ENCODE measurements at places on chromosomes 4 and X.

DNA sequence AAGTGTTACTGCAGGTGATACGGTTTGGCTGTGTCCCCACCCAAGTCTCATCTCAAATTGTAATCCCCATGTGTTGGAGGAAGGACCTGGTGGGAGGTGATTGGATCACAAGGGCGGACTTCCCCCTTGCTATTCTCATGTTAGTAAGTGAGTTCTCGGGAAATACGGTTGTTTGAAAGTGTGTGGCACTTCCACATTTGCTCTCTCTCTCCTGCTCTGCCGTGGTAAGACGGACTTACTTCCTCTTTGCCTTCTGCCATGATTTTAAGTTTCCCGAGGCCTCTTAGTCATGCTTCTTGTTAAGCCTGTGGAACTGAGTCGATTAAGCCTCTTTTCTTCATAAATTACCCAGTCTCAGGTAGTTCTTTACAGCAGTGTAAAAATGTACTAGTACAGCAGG lies 65.2 kb upstream of the SLC7A11 start:
- no peak for DNase-seq

GRCh38 chr4:30801876-30802275 lies 81.7 kb downstream of the PCDH7 start:
- no peak for DNase-seq

DNA sequence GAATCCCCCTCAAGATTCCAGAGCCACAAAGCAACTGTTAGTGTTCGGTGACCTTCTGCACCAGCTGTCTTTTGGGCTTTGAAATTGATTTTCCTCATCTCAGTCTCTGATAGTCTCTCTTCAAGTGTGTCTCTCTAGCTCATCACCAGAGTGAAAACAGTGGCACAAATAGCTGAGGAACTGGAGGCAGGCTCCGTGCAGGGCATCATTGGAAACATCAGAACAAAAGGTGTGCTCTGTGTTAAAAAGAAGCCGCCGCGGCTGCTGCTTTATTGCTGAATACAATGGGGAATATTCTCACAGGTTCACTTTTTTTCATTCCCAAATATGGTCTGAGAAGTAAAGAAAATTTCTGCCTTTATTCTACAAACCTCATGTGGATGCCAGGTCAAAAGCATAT lies 297.5 kb downstream of the DCTD start:
- DNase-seq: no peak

DNA sequence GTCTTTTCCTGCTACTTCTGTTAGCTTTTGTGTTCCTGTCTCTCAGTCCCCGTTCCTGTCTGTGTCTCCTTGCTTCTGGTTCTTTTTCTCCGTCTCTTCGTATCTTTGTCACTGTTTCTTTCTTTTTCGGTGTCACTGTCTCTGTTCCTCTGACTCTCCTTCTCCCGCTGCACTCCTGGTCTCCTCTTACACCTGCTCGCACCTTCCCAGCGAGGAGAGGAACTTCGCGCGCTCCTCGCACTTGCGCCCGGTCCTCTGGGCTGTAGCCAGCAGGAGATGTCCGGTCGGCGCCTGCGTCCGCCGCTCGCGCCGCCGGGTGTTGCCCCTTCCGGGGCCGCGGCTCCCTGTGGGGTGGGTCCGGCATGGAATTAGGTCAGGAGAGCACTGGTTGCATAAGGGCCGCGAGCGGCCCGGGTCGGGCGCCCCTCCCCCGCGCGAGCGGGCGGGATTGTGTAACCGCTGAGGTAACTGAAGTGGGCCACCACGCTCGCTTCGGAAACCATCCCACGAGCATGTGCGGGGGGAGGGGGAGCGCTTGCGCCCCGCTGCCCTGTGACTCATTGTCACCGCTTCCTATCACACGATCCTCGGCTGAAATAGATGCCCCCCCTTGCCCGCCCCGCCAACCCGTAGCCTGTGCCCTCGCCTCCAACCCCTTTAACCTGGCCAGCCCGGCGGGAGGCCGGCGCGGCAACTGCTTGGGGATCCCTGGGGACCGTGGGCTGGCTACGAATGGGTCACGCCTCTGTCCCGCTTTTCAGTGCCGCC lies 1.6 kb downstream of the LONRF3 start:
- DNase-seq: no peak

DNA sequence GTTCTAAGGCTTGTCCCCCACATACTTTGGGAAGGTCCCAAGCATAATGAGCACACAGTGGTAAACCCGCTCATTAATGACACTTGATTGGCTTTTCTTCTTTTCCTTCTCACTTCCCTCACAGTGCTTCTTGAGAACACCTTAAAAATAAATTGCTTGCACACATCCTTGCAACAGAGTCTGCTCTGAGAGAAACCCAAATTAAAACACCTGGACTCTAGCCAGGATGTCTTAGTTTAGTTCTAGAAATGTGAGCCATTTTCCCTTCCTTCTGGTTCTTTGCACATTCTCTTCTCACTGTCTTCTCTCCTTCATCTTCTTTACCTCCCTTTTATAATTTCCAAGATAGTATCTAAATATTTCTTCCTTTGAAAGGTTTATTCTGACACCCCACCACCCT lies 35.3 kb upstream of the COX7B2 start:
- DNase-seq: no peak

DNA sequence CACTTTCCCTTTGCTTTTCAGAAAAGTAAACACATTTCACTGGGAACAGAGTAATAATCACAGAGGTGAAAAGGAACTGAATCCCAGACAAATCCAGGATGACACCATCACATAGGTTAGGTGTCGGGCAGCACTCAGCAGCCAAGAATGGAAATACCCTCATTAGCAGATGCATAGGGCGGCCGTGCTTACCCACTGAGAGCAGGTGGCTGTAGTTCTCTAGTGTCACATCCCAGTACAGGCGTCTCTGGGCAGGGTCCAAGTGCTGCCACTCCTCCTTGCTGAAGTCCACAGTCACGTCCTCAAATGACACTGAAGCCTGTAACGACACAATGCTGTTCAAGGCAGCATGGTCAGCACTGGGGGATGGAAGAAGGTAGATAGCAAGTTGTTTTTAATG lies 26.9 kb downstream of the ZNF41 start:
- no peak for DNase-seq

DNA sequence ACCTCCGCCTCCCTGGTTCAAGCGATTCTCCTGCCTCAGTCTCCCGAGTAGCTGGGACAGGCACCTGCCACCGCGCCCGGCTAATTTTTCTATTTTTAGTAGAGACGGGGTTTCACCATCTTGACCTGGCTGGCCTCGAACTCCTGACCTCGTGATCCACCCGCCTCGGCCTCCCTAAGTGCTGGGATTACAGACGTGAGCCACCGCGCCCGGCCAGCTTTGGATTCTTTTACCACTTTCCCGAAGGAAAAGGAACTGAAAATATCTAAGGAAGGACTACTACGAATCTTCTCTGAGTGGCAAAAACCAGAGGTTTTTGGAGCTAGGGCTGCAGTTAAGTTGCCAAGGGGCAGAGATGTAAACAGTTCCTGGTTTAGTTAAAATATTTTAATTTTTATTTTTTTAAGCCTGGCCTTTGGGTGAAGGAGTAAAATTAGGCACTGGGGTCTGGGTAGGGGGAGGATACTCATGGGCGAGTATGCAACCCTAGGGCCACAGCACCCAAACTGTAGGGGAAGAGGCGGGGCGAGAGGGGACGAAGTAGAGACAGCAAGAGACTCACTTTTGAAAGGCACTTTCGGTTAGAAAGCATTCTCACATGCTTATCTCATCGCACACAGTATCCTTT lies 525 bp upstream of the CISD2 start:
- no peak for DNase-seq

DNA sequence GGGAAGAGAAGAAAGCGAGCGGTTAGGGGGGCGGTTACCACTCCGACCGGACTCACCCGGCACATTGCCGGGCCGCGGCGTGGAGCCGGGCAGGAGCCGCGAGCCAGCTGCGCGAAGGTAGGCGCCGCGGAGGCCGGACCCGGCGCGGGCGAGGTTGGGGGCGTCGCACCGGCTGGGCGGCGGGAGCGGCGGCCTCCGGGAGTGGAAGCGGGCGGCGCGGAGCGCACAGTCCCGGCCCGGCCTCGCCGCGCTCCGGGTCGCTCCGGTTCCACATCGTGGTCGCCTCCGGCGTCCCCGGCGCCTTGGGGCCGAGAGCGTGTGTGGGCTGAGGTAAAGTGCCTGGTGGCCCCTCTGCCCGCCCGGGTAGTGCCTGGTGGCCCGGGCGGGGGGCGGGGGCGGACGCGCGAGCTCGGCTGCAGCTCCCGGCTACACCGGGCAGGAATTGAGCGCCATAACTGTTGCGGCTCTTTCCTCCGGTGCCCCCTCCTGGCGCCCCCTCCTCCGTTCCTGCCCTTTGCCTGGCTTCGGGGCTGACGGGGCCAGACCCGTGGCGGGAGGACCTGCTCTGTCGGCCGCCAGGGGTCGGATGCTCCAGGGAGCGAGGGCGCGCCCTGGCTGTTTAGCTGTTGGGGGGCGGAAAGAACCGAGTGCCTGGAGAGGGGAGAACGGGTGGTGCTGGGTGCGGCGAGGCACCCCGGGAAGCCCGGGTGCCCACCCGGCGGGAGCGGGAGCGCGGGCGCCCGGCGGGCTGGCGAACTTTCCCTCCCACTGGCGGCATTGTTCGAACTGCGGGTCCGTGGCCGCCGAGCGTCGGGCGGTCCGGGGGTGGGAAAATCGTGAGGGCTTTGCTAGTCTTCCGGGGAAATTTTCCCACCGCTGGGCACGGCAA lies 626 bp downstream of the JADE3 start:
- peak; percentile 4 for DNase-seq

DNA sequence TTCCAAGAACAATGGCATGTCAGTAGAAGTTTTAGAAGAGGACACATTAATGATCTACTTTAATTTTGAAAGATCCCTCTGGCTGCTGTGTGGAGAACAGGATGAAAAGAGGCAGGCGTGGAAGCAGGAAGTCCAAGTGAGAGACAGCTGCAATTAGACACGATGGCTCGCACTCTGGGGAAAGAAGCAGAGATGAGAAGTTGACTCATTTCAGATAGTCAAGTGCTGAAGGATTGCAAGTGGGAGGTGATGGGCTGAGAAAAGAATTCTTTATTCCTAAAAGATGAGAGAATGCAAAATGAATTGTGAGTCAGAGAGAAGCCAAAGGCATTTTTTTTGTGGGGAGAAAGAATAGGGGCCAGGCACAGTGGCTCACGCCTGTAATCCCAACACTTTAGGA lies 16.5 kb downstream of the RXFP1 start:
- no peak for DNase-seq

DNA sequence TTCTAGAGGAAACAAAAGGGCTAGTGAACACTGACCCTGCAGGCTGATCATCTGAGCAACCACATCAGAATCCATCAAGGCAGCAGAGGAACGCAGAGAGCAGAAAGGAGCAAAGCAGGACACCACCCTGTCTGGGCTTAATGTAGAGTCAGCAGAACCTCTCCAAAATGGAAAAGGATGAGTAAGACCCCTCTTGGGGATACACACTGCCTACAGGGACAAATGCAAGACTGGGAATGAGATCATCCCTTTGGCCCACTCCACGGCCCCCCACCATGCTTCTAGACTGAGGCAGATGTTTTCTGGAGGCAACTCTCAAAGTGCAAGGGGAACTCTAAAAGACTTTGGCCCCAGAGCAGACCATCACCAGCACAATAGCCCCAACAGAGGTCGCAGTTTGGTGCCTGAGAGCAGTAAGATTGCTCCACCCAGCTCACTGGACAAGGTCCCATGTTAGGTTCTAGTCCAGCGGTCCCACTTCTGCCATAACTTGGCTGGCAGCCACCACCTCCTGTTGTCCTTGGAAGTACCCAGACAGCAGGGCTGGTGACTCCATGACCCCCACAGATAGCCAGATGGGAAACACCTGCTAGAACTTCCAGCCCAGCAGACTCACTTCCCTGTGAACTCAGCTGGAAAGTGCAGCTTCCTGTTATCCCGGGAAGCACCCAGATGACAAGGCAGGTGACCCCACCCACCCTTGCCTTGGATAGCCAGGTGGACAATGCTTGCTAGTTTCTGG lies 372.7 kb downstream of the INPP4B start:
- DNase-seq: no peak

DNA sequence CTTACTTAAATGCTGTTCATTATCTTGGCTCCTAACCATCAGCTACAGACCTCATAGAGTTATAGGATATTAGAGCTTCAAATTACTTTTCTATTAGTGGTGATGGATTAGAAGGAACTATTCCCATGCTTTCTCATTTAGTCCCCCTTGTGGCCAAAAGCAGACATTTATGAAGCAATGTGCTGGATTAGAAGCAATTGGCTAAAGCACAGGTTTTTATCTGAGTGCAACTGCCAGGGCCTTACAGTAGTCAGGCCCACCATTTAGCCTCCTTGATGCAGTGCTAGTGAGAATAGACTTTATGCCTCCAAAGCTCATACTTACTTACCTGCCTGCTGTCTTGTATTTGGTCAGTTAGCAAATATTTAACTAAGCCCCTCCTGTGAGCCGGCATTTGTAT lies 93.0 kb downstream of the TSPAN7 start:
- DNase-seq: no peak

- peak; percentile 0 for DNase-seq
These were observed 81.7 kb downstream of the ZC4H2 start for GRCh38 chrX:64894454-64895038.
